ENCODE measurements at places on chromosomes 4 and X.

DNA sequence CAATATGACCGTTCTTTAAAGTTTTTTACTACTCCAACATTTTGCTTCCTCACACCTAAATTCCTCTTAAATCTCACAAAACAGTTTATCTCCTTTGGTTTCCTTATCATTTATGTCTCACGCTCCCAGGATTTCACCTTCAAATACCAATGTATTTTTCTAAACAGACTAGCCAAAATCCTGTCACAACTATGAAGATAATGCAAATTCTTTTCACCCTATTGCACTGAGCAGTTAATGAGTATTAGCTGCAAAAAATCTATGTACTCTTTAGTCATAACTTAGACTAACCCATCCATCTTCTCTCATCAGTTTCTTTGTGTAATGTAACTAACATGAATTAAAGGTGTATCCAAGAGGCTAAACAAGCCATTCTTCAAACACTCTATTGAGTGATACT lies 151.3 kb downstream of the COMMD8 start:
- no peak overlapping the region for H3K27ac ChIP-seq
- no peaks in the 10 kb centered on the region for H3K36me3 ChIP-seq
- H3K4me3 ChIP-seq = no peak overlapping the region
- no peaks in the 10 kb centered on the region for H3K4me1 ChIP-seq
- no peak for DNase-seq
- peaks cover 5% of the 10 kb centered on the region for H3K27me3 ChIP-seq

GRCh38 chrX:42869659-42870476 lies 91.9 kb upstream of the PPP1R2C start:
- no peaks in the 10 kb centered on the region for H3K36me3 ChIP-seq
- no peaks in the 10 kb centered on the region for H3K4me1 ChIP-seq
- H3K4me3 ChIP-seq = no peak overlapping the region
- no peak overlapping the region for H3K27ac ChIP-seq

DNA sequence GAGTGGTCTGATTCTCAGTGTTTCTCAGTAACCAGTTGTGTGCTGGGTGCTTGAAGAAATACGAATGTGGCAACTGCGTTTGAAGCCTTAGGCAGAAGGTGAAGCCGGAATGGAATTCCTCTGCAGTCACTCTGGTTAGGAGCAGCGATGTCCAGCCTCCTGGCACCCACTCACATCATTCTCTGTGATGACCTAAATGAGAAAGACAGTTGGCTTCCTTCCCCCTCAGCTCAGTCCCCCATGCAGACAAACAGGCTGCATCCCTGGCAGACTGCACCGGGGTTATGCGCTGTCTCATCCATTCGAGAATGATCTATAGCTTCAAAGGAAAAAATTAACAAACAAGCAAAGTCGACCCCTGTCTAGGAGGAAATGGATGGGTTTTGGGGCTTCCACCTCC lies 170.1 kb upstream of the SCML1 start:
- no peaks in the 10 kb centered on the region for H3K4me1 ChIP-seq
- H3K27ac ChIP-seq = no peak overlapping the region
- no peak overlapping the region for H3K4me3 ChIP-seq

DNA sequence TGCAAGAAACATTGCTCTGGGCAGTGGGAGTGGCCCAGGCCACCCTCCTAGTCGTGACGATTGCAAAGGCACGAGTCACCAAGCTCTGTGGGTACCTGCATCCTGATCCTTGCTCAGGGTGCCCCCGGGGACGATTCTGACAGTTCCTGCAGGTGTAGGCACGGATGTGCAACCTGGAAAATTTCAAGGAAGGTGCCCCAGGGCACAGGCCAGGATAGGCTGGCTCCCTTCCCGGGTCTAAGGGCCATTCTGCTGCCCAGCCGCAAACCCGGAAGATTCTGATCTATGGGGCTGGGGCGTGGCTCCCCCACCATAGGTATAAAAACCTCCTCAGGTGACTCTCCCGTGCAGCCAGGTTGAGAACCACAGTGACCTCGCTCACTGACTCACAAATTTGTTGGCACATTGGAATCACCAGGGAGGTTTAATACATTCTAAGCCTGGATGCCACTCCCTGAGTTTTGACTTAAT lies 228.5 kb downstream of the PTTG2 start:
- no peaks in the 10 kb centered on the region for H3K36me3 ChIP-seq
- no peak overlapping the region for H3K4me3 ChIP-seq
- H3K27ac ChIP-seq = peak overlapping the region; percentile 50
- DNase-seq = peak; percentile 72
- H3K27me3 ChIP-seq = no peaks in the 10 kb centered on the region
- peaks cover 33% of the 10 kb centered on the region for H3K4me1 ChIP-seq

DNA sequence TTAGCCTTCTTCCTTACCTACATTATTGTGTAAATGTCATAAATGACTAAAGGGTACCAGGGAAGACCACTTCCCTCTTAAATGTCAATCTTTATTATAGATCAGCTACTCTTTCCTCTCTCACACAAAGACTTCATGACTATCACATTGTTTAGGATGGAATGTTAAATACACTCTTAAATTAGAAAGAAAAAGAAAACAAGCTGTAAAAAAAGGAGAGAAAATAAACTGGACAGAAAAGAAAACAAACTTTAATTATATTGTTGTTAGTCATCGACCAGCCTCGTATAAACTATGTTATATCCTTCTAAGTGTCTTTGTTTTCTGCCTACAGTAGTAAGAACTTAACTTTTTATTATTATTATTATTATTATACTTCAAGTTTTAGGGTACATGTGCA lies 666.4 kb upstream of the NR3C2 start:
- H3K27me3 ChIP-seq = no peaks in the 10 kb centered on the region
- H3K4me3 ChIP-seq = no peak overlapping the region
- peaks cover 2% of the 10 kb centered on the region for H3K4me1 ChIP-seq
- H3K36me3 ChIP-seq = no peaks in the 10 kb centered on the region
- no peak overlapping the region for H3K27ac ChIP-seq
- DNase-seq = no peak

DNA sequence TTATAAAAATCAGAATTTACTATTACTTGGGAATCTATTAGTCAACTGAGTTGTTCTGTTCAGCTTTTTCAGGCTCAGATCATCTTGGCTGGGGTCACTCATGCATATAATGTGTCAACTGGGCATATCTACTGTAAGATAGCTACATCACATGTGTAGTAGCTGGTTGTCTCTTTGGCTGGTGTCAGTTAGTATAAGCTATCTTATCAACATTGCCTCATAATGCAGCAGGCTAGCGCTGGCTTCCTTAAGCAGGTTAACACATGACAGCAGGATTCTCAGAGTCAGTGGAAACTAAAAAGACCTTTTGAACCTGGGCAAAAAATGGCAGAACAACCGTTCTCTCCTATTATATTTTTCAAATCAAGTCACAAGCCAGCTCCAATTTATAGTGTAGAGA lies 378.3 kb upstream of the PCDH10 start:
- no peak overlapping the region for H3K27ac ChIP-seq
- H3K4me3 ChIP-seq = no peak overlapping the region
- no peaks in the 10 kb centered on the region for H3K36me3 ChIP-seq
- H3K4me1 ChIP-seq = no peaks in the 10 kb centered on the region

GRCh38 chr4:135368831-135369230 lies 1167.2 kb upstream of the PABPC4L start:
- peaks cover 6% of the 10 kb centered on the region for H3K4me1 ChIP-seq
- no peaks in the 10 kb centered on the region for H3K36me3 ChIP-seq
- H3K4me3 ChIP-seq = no peak overlapping the region
- H3K27me3 ChIP-seq = no peaks in the 10 kb centered on the region
- no peak for DNase-seq
- H3K27ac ChIP-seq = no peak overlapping the region

GRCh38 chr4:140628016-140628415 lies 59.3 kb upstream of the UCP1 start:
- H3K4me1 ChIP-seq = no peaks in the 10 kb centered on the region
- peaks cover 11% of the 10 kb centered on the region for H3K36me3 ChIP-seq
- DNase-seq = no peak
- no peak overlapping the region for H3K4me3 ChIP-seq
- H3K27me3 ChIP-seq = no peaks in the 10 kb centered on the region
- H3K27ac ChIP-seq = no peak overlapping the region

GRCh38 chrX:123422875-123423274 lies 238.8 kb downstream of the GRIA3 start:
- no peaks in the 10 kb centered on the region for H3K27me3 ChIP-seq
- no peak overlapping the region for H3K27ac ChIP-seq
- H3K36me3 ChIP-seq = no peaks in the 10 kb centered on the region
- DNase-seq = no peak
- H3K4me3 ChIP-seq = no peak overlapping the region
- H3K4me1 ChIP-seq = peaks cover 15% of the 10 kb centered on the region

All from RWPE2 (cell line).